ENCODE measurements at places on chromosomes 16 and 17. TPM values are rescaled to one million over a fixed set of nuclear protein-coding genes. Genes with fewer than 3 reads are reported as not detected.

The PPP1R27 gene
- total RNA-seq, result 2.3 TPM

The ARHGAP44 gene
- total RNA-seq, result 0.16 TPM

The CCL4 gene
- 1.1 TPM for total RNA-seq

The C17orf107 gene
- 0.42 TPM for total RNA-seq

DNA sequence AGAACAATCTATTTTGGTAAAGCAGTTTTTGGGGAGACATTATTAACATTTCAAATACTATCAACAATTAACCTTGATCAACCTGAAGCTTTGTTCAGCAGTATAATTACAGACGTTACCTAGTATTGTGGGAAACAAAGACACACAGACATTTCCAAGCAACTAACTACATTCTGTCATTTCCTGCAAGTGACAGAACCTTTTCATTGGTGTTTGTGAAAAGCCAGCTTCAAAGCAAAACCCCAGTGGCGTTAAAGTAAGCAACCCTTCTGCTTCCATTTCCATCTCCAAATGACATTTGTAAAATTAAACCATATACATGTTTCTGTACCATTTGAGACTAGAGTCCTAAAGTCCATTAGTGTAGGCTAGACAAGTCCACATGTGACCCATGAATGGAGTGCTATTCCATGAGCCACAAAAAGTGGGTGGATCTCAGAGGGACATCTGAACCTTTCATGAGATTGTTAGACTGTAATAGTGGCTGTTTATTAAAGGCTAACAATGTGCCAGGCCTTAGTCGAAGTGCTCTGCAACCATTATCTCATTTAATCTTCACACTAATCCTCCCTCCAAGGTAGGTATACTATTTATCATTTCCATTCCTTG lies 101.2 kb downstream of the SSH2 start:
- no peak overlapping the region for H3K4me3 ChIP-seq
- H3K36me3 ChIP-seq, result no peaks in the 10 kb centered on the region
- DNase-seq, result no peak
- no peak overlapping the region for H3K27ac ChIP-seq
- H3K27me3 ChIP-seq, result no peaks in the 10 kb centered on the region

- no peak overlapping the region for H3K4me3 ChIP-seq
- no peaks in the 10 kb centered on the region for H3K27me3 ChIP-seq
- no peak overlapping the region for H3K27ac ChIP-seq
- H3K36me3 ChIP-seq, result no peaks in the 10 kb centered on the region
- H3K4me1 ChIP-seq, result peaks cover 6% of the 10 kb centered on the region
- no peak for DNase-seq
Observed at GRCh38 chr17:48503747-48504146, 27.1 kb downstream of the HOXB1 start.

GRCh38 chr16:19843371-19843770 lies 41.3 kb downstream of the GPRC5B start:
- H3K4me3 ChIP-seq, result no peak overlapping the region
- peak overlapping the region; percentile 31 for H3K27ac ChIP-seq
- no peak for DNase-seq
- H3K36me3 ChIP-seq, result no peaks in the 10 kb centered on the region
- no peaks in the 10 kb centered on the region for H3K27me3 ChIP-seq

DNA sequence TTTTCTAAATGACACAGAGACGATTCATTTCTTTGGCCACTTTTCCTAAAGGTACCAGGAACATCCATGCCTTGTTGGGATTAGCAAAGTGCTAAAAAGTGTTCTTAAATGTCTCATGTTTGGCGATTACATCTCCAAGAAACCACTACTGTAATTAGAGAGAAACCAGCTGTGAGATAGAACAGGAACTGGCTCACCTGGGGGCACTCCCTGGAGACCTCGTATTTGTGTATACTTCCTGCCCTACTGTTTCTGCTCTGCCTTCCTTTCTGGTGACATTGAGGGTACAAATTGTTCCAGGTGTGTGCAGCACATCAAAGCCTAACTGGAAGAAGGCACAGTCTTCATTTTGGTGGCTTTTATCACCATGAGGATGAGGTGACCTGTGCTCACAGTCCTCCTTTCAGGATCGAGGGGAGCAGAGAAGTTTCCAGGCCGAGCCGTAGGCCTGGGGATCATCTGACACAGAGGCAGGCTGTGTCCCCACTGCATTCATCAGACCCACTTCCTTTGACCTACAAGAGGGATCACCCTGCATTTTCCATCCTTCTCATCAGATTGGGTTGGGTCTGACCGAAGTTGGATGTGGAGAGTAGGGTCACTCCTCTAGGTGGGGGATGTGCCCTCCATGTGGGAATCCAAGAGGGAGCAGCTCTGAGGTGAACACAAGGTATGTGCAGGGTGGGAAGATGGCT lies 23.7 kb downstream of the CCL4 start:
- no peak overlapping the region for H3K4me3 ChIP-seq
- no peaks in the 10 kb centered on the region for H3K27me3 ChIP-seq

DNA sequence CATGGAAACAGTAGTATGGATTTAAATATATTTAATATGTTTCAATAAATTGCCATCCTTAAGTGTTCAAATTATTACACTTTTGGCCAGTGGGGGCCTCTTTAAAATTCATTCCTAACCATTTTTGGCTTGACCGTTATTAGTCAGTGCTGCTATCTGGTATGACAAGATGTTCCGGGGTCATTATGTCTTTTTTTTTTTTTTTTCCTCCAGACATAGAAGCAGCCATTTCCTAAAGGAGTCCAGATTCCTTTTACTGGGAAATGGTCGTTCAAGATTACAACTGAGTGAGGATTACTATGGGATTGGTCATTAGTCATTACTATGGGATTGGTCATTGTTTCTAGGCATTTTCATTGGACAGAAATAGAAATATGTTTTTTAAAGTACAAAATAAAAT lies 53.4 kb downstream of the NF1 start:
- H3K27me3 ChIP-seq, result no peaks in the 10 kb centered on the region
- DNase-seq, result peak; percentile 37
- H3K4me3 ChIP-seq, result no peak overlapping the region
- H3K36me3 ChIP-seq, result peaks cover 13% of the 10 kb centered on the region
- peak overlapping the region; percentile 75 for H3K27ac ChIP-seq

DNA sequence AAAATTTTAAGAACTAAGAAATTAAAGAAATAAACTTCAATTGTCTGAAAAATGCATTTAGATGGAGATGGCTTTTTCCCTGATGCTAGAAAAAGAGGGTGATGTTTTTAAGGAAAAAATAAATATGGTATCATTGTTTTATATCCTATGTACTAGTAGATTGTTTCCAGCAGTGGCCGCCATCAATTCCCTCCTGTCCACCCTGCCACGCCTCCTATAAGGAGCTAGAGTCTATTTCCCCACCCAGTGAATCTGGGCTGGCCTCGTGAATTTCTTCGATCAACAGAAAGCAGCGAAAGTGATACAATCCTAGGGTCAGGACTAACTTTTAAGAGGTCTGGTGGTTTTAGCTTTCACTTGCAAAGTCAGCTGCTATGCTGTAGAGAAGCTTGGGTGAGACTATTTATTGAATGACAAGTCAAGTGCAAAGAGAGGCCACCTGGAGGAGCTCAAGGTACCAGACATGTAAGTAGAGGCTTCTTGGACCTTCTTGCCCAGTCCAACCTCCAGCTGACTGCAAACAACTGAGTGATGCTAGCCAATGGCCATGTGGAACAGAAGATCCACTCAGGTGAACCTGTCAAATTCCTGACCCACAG lies 80.9 kb upstream of the MTMR4 start:
- H3K36me3 ChIP-seq, result no peaks in the 10 kb centered on the region
- no peaks in the 10 kb centered on the region for H3K27me3 ChIP-seq
- no peaks in the 10 kb centered on the region for H3K4me1 ChIP-seq
- H3K27ac ChIP-seq, result no peak overlapping the region
- H3K4me3 ChIP-seq, result no peak overlapping the region

DNA sequence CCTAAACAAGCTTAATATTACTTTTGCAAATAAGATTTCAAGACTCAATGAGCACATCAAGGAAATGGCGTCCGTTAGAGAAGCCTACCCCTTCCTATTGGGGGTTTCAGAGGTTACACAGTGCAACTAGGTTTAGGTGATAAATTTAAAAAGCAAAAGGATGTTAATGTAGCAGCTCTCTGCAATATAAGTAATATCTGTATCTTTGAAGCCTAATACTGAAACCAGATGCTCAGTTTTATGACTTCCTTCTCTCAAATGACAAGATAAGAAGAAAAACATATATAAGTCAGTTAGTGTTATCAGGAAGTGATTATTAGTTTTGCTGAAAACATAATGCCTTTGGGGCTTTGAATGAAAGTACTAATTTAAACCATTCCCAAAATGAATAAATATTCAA lies 54.3 kb upstream of the MED13 start:
- peaks cover 6% of the 10 kb centered on the region for H3K4me1 ChIP-seq
- no peak overlapping the region for H3K4me3 ChIP-seq
- no peaks in the 10 kb centered on the region for H3K27me3 ChIP-seq
- no peaks in the 10 kb centered on the region for H3K36me3 ChIP-seq
- no peak for DNase-seq
- H3K27ac ChIP-seq, result no peak overlapping the region

- no peak for DNase-seq
- 0 out of 2 replicates have a peak, but pooled peaks cover 5% of the 10 kb centered on the region for H3K4me1 ChIP-seq
- peaks cover 20% of the 10 kb centered on the region for H3K36me3 ChIP-seq
Observed at GRCh38 chr17:75474736-75475135, 18.3 kb downstream of the TMEM94 start.

DNA sequence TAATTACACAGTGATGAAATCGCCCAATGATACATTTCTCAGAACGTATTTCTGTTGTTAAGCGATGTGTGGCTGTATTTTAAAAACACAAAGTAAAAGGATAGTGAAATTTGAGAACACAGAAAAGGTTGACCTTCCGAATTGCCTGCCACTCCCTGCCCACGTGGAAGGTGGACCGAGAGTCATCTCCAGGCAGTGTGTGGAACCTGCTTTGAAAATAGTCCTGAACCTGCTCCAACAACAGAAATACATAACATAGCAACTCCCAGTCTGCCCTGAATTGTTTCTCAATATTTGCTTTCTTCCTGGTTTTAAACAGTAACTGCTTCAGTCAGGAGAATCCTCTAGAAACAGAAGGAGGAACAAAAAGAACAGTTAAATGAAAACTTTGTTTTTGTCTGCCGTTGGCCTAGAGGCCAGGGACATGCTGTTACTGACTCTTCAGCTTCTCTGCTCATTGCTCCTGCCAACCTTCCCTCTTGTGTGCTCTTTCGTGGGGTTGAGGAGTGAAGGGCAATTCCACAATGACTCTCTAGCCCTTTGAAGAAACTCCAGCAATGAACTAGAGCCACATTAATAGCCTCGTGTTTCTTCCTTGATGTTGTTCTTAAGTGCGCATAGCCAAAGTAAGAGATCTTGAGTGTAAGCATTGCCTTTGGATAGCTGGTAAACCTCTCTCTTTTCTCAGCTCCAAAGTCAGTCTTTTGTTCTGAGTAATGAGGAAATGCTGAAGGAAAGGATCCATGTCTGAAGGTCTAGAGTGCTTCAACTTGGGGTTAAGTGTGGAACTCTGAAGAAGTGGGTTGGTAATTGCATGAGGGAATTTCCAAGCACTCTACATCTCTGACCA lies 452.5 kb upstream of the CCL2 start:
- H3K27me3 ChIP-seq, result peaks cover 17% of the 10 kb centered on the region
- no peaks in the 10 kb centered on the region for H3K36me3 ChIP-seq
- H3K4me1 ChIP-seq, result no peaks in the 10 kb centered on the region
- no peak for DNase-seq
- H3K4me3 ChIP-seq, result no peak overlapping the region
- no peak overlapping the region for H3K27ac ChIP-seq

DNA sequence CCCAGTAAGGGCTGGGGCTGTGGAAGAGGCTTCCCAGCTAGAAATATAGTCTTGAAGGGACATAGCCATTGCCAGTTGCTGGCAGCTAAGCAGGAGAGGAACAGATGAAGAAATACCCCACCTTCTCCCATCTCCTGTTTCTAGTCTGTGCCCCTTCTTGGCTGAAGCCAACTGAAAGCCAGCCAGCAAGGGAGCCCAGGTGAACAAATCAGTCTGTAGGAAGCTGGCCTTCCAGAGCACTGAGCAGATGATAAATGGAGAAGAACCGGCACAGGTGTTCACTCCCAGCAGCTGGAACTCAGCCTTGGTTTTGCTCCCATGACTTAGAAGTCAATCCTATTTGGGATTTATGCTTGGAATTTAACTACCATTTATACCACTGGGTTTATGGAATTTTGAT lies 69.2 kb upstream of the DHX40 start:
- H3K27ac ChIP-seq, result no peak overlapping the region
- H3K27me3 ChIP-seq, result peaks cover 16% of the 10 kb centered on the region
- H3K4me3 ChIP-seq, result no peak overlapping the region
- no peaks in the 10 kb centered on the region for H3K4me1 ChIP-seq
- H3K36me3 ChIP-seq, result no peaks in the 10 kb centered on the region

- peaks cover 20% of the 10 kb centered on the region for H3K36me3 ChIP-seq
- H3K27me3 ChIP-seq, result no peaks in the 10 kb centered on the region
- H3K27ac ChIP-seq, result no peak overlapping the region
- H3K4me1 ChIP-seq, result peaks cover 30% of the 10 kb centered on the region
- H3K4me3 ChIP-seq, result no peak overlapping the region
Observed at GRCh38 chr17:77403854-77404253, 263.1 kb downstream of the SEC14L1 start.

DNA sequence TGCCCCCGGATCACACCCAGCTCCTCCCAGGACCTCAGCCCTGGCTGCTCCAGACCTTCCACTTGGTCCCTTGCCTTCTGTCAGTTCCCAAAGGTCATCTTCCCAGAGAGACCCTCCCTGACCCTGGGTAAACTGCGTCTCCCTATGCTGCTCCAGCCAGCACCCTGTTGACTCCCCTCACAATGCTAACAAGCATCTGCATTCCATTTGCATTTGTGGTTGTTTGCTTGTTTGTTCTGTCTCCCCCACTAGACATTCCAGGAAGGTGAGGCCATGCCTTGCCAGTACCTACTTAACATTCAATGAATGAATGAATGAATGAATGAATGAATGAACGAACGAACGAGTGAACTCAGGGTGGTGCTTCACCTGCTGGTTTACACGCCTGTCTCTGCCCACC lies 171.2 kb downstream of the WSCD1 start:
- no peaks in the 10 kb centered on the region for H3K36me3 ChIP-seq
- H3K27me3 ChIP-seq, result no peaks in the 10 kb centered on the region
- no peaks in the 10 kb centered on the region for H3K4me1 ChIP-seq
- no peak overlapping the region for H3K4me3 ChIP-seq

DNA sequence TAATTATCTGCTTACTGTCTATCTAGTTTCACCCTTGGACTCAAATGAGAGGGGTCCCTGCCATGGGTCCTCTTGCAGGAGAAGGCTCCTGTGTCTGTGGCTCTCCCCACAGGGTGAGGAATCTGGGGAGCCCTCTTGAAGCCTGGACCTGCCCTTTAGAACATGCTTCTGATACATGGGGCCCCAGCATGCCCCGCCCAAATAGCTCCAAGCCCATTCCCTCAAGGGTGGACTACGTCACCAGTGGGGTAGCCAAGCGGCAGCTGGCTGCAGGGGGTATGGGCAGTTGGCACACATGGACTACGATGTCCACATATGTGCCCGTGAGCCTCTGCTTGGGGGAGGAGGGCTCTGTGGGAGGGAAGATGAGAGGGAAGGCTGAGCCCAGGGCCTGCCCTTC lies 39.3 kb downstream of the ARHGAP27 start:
- no peaks in the 10 kb centered on the region for H3K27me3 ChIP-seq
- H3K36me3 ChIP-seq, result no peaks in the 10 kb centered on the region
- no peak overlapping the region for H3K27ac ChIP-seq
- peaks cover 31% of the 10 kb centered on the region for H3K4me1 ChIP-seq
- DNase-seq, result no peak

GRCh38 chr17:67534941-67535340 lies 157.9 kb downstream of the PITPNC1 start:
- H3K4me1 ChIP-seq, result no peaks in the 10 kb centered on the region
- H3K4me3 ChIP-seq, result no peak overlapping the region

Measured in K562 (cell line).